ENCODE measurements at places on chromosomes 6 and 20.

DNA sequence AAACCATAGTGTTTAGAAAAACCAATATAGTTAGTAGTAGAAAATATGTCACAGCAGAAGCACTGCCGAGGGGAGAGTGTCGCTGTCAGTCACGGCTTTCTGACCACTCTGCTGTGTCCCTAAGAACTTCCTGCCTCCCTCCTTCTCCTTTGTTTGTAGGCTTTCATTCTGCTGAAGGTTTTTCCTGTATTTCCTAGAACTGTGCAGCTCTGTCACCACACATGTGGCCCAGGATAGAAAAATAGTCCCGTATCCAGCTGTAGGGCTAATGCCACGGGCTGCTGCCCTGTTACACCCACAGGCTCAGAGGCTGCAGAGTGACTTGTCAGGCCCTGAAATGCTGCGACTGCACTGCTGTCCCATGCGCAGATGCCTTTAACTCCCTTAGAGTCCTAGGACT lies 52.6 kb upstream of the SYNJ2 start:
- no peak for DNase-seq

GRCh38 chr20:35468671-35469334 lies 13.4 kb downstream of the CEP250 start:
- no peak for DNase-seq

- peak; percentile 71 for DNase-seq
Observed at GRCh38 chr20:19783966-19784401, 25.9 kb downstream of the RIN2 start.

- no peak for DNase-seq
Observed at GRCh38 chr6:46269447-46270229, 98.9 kb upstream of the ENPP5 start.

GRCh38 chr6:136526937-136527336 lies 23.3 kb downstream of the MAP7 start:
- no peak for DNase-seq

DNA sequence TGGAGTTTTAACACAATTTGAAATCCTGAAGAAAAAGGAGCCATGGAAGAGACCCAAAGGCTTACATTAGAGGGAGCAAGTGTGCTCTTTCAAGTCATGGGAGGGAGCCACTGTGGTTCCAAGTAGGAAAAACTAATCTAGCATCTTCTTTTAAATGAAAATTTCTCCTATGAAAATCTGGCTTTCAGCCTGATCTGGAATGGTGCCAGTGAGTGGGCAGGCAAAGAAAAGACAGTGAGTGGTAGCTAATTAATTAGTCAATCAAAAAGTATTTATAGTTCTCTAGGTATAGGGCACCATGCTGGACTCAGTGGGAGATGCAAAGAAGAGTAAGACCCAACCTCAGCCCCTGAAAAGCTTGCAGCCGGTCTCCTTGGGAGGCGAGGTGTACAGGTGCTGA lies 21.9 kb downstream of the CAP2 start:
- peak; percentile 24 for DNase-seq

DNA sequence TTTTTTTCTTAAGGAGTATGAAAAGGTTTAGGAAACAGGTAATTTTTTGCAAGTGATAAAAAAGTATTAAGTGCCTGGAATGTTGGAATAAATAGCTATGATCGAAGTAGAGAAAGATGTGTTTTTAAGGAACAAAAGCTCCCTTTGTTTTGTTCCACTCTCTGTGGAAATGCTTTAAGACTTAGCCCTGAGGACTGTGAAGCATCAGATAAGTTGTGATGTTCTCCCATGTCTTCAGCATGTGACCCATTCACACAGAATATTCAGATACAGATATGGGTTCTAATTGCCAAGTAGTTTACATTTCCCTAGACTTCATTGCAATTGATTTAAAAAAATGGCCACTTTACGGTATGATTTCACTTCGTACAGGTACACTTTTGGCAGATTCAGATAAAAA lies 80.6 kb downstream of the KCNQ5 start:
- DNase-seq = no peak

DNA sequence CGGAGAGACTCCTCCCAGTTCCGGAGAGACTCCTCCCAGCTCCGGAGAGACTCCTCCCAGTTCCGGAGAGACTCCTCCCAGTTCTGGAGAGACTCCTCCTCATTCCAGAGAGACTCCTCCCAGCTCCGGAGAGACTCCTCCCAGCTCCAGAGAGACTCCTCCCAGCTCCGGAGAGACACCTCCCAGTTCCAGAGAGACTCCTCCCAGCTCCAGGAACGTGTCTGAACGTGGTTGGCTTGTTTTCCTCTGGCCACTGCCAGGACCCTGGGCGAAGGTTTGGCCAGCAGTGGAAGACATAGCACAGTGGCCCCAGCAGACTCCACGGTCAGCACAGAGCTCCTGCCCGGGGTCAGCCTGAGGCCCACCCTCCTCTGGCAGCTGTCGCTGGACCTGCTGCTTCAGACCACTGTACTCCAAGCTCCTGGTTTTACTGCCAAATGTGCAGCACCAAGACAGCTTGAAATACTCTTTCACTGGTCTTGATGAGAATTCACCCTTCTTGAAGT lies 122.3 kb upstream of the AFDN start:
- no peak for DNase-seq

GRCh38 chr20:35306931-35307517 lies 14.8 kb upstream of the FAM83C start:
- peak; percentile 82 for DNase-seq

DNA sequence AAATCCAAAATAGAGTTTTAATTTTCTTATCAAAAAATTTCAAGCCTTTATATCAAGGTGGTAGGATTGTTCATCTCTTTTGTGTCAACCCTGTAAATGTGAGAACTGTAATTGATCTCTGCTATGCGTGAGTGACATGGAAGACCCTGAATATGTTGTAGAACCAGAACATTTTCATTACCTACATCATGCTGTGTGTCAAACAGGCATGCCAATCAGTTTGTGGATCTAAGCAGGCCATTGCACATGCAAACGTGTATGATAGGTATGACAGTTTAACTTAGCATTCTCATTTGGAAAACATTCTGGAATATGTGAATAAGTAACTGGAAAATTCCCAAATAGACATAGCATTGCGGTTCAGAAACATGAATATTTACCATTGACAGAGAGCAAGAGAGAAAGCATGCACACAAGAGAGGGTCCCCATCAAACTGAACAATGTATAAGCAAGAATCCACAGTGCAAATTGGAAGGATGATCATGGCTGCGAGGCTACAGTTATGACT lies 641.6 kb upstream of the AGPAT4 start:
- DNase-seq = no peak

DNA sequence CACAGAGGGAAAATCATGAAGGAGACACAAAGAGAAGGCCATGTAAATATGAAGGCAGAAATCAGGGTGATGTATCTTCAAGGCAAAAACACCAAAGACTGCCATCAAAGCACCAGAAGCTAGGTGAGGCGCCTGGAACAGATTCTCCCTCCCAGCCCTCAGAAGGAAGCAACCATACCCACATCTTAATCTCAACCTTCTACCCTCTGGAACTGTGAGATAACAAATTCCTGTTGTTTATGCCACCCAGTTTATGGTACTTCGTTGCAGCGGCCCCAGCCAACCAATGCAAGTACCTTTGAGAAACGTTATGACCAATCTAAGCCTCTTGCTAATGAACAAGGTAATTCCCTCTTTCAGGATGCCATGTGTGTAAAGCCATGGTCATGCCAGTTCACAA lies 66.2 kb upstream of the STXBP5 start:
- no peak for DNase-seq

GRCh38 chr20:46203510-46203837 lies 85.4 kb downstream of the CD40 start:
- no peak for DNase-seq

DNA sequence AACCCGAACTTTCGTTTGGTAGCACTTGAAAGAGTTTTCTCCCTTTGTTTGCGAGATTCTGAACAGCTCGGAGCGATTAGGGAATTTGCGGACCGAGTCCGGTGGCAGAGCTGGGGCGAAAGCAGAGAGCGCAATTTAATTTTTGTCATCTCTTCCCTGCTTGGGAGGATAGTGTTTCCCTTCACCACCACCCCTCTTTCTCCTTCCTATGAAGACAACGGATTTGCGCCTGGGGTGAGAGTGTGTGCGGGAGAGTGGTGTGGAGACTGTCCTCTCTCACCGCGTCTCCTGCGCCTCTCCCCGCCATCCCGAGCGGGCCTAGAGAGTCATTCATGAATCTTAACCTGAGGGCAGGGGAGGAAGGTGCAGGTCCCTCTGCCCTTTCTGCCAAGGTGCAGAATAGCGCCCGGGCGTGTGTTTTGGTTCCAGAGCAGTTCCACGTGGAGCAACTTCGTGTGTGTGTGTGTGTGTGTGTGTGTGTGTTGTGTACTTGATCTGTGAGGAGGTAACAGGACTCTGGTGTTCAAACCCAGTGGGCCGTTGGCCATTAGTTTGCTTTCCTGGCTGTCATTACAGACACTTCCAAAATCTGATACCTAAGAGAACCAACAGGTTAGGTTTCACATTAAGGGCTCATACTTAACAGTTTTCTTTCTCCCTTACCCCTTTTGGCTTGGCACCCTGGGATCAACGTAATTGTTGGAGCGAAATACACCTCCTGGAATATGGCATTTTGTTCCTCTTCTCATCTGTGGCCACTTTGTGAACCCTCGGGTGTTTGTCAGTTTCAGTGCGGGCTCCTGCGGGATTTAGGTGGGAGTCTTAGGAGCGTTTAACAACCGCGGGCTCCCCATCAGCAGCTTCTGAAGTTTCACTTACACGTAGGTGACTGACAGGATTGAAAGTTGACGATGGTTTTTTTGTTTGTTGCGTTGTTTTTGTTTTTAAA lies 1.8 kb downstream of the EYA4 start:
- DNase-seq = no peak

DNA sequence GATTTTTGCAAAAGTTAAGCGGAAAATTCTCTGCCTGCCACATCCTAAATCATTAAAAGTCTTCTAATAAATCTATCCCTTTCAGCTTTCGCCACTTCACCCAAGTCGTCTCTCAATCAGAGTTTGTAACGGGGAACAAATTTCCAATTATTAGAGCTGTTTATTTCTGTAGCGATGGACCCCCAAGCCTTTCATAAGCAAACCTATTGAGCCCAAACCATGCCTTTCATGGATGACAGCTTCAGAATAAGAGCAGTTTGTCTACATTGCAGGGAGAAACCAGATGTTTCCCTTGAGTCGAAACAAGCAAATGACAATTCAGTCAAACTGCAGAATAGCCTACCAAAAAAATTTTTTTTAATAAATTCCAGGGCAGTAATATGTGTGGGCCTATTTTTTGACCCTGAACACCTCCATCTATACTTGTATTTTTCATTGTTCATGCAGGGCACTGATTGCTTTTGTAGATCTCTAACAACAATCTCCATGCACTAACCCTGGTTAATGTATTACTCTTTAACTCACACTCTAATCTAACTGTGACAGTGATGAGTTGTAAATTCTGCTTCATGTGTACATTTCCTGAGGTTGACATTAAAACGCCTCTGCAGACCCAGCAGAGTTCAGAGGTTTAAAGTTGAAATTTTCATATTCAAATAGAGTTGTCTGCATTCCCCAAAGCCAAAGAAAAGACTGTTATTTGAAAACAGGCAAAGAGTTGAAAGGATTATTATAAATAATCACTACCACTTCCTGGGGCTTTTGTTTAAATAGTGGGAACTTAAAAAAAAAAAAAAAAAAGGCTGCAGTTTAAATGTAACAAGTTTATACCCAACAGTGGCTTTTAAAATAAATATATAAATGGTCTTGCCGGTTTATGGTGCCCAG lies 64.5 kb downstream of the ATP9A start:
- DNase-seq = no peak

DNA sequence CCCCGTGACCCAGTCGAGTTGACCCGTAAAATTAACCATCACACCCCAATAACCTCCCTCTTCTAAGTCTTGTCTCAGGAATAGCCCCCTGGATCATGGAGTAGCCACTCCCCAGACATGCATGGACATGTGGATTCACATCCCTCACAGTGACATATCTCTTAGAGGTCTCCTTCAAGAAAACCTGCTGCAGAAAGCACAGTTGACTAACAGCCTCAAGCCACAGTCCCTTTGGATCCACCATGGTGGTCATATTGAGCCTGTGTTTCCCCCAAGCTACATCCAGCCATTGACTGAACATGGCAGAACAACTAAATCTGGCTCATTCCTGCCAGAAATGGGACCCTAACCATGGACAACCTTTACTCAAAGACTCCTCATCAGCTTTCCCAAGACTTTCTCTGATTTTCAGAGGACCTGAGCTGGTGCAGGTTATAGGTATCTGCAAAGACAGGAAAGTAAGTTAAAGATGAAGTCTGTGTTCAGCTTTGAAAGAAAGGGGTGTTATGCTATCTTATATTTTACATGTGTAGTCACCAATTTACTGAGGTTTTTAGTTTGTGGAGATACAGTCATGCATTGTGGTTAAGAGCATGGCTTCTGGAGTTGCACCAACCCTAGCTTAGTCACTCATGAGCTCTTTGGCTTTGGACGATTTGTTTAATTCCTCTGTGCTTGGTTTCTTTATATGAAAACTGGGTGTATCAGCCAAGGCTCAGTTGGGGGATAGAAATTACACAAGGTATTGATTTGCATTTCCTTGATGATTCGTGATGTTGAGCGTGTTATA lies 219.1 kb downstream of the MYLK4 start:
- peak; percentile 92 for DNase-seq

- DNase-seq = no peak
Observed at GRCh38 chr6:142008781-142009180, 123.9 kb upstream of the GJE1 start.

- DNase-seq = peak; percentile 62
Observed at GRCh38 chr6:7243179-7243981, 69.6 kb downstream of the SSR1 start.

DNA sequence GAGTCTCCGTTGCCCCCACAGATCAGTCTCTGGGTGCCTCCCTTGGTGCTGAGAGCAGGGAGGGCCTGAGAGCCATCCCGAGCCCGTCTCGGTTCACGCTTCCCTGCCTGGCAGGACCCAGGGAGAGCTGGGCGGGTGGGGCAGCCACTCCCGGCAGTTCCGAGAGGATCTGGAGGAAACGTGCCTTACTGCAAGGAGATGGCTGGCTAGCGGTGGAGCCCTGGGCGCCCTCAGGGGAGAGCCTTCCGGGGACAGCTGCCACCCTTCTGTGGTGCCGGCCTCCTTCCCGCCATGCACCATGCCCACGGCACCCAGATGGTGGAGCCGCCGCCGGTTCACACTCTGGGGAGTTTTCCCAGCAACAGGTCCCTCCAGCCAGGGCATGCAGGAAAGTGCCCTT lies 45.8 kb upstream of the SLCO4A1 start:
- no peak for DNase-seq

- DNase-seq = no peak
Observed at GRCh38 chr6:25649611-25650010, 2.4 kb upstream of the SCGN start.
